ENCODE measurements at places on chromosomes 4 and X. TPM values are rescaled to one million over a fixed set of nuclear protein-coding genes. Genes with fewer than 3 reads are reported as not detected.

The HSFX1 gene
- total RNA-seq: 0.60 TPM

The MAGEB16 gene
- not detected for total RNA-seq

The EDA gene
- total RNA-seq: 4.1 TPM

The REELD1 gene
- not detected for total RNA-seq

The CLDN22 gene
- total RNA-seq: not detected

The SSX2B gene
- not detected for total RNA-seq

The TCEAL2 gene
- total RNA-seq: not detected

The IDH3G gene
- 80.7 TPM for total RNA-seq

The PRR27 gene
- total RNA-seq: not detected

The SERTM2 gene
- total RNA-seq: not detected

The POU3F4 gene
- total RNA-seq: not detected

The P2RY8 gene
- not detected for total RNA-seq

The FRMD7 gene
- total RNA-seq: not detected

The MAGEC3 gene
- not detected for total RNA-seq

The RASL11B gene
- 6.4 TPM for total RNA-seq

The IL3RA gene
- not detected for total RNA-seq

The FAM53A gene
- total RNA-seq: 7.8 TPM

The FGF2 gene
- total RNA-seq: 27.4 TPM

The SYNPO2 gene
- total RNA-seq: 6.8 TPM

The IQCM gene
- total RNA-seq: not detected

The IL1RAPL2 gene
- 0.09 TPM for total RNA-seq

The GLRA2 gene
- not detected for total RNA-seq

The XPNPEP2 gene
- 13.9 TPM for total RNA-seq

The MBNL3 gene
- total RNA-seq: 3.9 TPM

The SFRP2 gene
- total RNA-seq: 11.3 TPM

The CFI gene
- 38.8 TPM for total RNA-seq

The NUDT10 gene
- 3.0 TPM for total RNA-seq

The RAB33A gene
- 10.6 TPM for total RNA-seq

The JAKMIP1 gene
- total RNA-seq: not detected

The CHIC2 gene
- total RNA-seq: 61.8 TPM

The SSX1 gene
- not detected for total RNA-seq

The PALLD gene
- 50.2 TPM for total RNA-seq

The NR3C2 gene
- total RNA-seq: 0.09 TPM

The ARMCX6 gene
- 24.2 TPM for total RNA-seq

Measured in pericardium fibroblast (primary cell).